NCI-H2029 treated with DMSO at 0.1 percent for 48 hours (cell line): ENCODE measurements at places on chromosomes 1 and 21.

DNA sequence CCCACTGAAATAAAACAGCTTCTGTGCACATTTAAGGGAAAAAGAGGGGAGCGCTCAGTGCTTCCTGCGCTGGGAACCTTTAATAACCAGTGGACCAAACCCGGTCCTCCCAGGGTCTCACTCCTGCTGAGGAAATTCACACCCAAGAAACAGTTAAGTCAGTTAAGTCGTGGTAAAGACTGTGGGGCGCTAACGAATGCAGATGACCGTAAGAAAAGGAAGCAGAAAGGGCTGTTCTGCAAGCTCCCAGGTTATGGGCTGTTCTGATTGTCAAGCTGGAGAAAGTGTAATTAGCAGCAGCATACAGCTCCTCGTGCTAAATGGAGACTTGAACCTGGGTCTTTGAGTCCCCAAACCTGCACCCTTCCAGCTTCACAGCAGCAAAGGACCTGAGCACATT, 536.6 kb downstream of the NPHP4 start:
- DNase-seq = no peak

GRCh38 chr1:230153641-230154296, 86.7 kb downstream of the GALNT2 start:
- DNase-seq = no peak

DNA sequence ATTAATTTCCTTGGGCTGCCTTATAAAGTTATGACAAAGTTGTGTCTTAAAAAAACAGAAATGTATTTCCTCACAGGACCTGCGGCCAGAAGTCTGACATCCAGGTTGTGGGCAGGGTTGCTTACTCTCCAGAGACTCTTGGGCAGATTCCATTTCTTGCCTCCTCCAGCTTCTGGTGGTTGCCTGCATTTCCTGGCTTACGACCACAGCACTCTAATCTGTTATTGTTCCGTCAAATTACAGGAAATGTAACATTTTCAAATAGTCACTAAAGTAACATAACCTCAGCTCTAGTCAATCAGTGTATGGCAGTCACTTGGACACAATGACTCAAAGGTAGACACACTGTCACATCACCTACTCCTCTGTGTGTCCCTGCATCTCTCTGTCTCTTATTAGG, 226.8 kb downstream of the DNAH14 start:
- DNase-seq = no peak

- no peak for DNase-seq
Observed at GRCh38 chr1:173016419-173016818, 34.3 kb downstream of the TNFSF18 start.

GRCh38 chr1:193083365-193084088, 21.7 kb downstream of the GLRX2 start:
- DNase-seq = no peak

GRCh38 chr1:196902344-196902743, 14.5 kb downstream of the CFHR4 start:
- DNase-seq = no peak

DNA sequence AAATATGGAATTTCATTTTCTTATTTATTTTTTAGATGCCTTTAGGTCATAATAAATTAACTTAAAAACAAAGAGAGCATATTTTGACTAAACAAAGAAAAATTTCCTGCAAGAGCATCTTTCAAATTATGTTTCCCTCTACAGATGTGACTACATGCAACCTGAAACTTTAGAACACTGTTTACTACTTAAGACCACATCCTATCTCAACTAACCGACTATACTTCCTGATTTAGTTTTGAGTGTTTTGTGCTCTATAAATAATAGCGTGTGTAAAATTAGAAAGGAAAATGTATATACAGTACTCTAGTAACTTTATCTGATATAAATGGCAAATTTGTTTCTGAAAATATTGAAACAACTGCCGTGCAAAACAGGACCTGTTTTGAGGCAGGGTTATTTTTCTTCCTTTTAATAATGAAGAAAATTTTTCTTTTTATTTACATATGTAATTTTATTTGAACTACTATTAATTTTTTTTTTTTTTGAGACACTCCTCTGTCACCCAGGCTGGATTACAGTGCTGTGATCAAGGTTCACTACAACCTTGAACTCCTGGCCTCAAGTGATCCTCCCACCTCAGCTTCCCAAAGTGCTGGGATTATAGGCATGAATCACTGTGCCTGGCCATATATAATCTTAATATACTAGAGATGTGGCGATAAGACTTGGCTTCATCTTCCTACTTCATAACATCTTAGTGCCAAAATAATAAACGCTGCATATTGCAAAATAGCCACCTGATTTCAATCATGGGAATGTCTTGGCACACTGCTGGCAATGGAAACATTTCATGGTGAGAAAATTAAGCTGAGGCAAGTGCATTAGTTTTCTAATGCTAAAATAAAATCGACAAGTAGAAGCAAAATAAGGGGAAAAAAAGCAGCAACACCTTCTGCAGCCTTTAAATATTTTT, 12.3 kb downstream of the ZRANB2 start:
- no peak for DNase-seq

- DNase-seq = no peak
Observed at GRCh38 chr1:201807958-201808632, 20.9 kb upstream of the IPO9 start.

- DNase-seq = peak; percentile 1
Observed at GRCh38 chr1:176374967-176375569, 87.9 kb upstream of the PAPPA2 start.

DNA sequence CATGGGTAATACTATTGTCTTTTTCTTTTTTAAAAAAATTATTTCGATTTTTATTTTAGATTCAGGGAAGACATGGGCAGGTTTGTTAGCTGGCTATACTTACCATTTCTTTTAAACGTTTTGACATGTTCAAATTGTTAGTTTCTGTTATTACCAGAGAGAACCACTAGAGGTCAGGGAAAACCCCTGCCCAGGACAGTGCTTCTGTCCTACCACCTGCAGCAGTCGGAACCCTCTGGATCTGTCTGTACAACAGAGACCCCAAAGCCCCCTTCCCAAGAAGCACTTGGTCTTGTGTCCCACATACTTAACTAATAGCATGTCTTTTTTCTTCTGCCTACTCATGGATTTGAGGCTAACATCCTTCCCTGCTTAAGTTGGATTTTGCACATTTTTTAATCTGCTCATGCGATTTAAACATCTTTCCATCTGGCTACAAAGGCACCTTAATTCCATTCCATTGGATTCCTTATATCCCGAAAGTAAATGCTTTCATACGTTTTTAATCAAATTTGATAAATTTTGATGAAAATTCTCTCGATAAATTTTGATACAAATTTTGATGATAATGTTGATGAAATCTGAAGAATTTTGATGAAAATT, 10.0 kb upstream of the C1orf115 start:
- DNase-seq = peak; percentile 15

DNA sequence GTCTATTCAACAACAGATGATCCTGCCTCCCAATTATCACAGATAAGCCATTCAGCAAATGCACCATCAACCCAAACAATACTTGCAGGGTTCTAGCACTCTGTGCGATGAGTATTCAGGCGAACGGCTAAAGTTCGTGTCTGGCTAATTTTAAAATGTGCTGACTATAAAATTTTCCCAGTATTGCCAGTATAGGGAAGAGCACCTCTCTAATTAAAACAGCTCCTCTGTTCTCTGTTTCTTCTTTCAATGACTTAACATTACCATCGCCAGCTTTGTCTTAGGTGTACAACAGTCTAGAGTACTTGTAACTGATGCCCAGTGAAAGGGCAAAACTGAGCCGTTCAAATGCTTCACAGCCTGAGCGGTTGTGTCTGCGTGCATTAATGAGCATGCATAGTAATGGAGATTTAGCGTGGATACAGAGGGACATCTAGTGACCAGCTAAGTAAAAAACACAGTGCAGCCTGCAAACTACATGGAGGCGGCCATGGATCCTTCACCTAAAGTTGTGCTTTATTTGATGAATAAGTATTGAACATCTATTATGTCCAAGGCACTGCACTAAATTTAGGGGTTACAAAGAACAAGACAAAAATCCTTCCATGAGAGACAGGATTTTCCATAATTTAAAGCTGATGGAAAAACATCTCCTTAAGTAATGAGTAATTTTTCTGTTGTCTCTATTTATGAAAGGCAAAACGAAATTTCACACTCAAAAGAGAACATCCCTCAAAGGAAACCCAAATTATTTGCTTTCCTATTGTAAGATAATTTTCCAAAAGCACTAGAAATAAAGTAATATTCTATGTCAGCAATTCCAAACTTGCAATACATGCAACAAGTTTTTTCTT, 120.0 kb downstream of the SETD4 start:
- DNase-seq = peak; percentile 66

DNA sequence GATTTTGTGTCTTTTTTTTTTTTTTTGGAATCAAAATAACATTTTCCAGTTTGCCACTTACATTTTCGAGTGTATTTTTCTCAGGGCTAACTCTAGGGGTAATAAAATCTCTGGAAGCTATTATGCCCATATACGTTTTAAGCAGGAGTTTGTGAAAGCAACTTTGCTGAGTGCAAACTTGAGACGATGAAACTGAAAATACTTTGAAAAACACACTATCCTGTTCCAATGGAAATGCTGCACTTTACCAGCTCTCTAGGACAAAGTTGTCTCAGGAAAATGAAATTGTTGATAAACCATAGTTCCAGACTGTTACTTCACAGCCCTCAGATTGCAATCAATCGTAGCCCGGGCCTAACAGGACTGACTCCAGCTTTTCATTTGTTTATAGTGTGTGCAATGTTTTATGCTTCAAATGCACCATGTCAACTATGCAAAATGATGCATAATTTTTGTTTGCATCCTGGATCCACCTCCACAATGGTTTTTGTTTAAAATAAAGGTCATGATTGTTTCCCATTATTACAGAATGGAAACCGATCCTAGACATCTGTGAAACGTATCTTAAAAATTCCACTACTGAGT, 220.6 kb upstream of the PKN2 start:
- no peak for DNase-seq

GRCh38 chr1:88801575-88802208, 89.7 kb downstream of the GTF2B start:
- DNase-seq = no peak

DNA sequence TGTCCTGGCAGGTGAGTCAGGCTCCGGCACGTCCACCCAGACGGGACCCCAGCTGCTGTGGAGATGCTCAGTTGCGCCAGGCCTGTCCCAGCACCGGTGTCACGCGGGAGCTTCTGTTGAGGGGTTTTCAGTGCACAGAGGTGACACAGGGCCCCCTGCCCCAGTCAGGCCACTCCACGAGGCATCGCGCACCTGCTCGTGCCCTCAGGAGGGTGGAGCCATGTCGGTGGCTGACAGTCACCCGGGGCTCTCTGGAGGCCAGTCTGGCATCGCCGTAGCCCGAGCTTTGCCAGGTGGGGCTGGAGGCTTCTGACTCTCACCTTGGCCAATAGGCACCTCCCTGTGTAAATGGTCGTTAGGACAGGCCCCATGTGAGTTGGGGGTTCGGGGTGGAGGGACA, 11.1 kb downstream of the TMEM240 start:
- no peak for DNase-seq

DNA sequence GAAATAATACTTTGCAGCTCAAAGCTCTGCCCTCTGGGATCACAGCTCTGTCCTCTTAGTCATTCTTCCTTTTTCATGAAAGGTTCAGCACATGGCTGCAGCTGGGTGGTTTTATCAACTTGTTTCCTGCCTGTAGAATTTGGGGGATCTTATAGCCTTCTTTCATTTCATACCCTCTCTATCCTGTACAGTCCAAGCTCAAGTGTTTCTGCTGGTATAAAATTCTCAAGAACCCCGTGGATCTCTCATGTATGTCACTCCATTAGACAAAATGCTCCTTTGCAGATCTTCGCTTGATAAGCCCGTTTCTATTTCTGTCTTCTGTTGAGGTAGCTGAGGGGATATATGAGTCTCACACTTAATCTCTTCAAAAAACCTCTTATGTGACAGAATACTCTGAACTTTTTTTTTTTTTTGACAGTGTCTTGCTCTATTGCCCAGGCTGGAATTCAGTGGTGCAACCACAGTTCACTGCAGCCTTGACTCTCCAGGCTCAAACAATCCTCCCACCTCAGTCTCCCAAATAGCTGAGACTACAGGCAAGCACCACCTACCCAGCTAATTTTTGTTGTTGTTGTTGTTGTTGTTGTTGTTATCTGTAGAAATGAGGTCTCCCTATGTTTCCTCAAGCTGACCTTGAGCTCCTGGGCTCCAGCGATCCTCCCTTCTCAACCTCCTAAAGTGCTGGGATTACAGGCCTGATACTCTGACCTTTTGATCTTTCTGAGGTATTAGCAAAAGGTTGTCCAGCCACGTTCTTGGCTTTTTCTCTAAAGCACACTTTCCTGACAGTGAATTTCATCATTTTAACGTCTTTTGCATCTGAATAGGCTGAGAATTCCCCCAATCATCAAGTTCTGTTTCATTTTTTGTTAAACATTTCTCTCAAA, 24.6 kb upstream of the COL9A2 start:
- DNase-seq = no peak

GRCh38 chr1:214550013-214550856, 1.2 kb downstream of the PTPN14 start:
- DNase-seq = no peak

DNA sequence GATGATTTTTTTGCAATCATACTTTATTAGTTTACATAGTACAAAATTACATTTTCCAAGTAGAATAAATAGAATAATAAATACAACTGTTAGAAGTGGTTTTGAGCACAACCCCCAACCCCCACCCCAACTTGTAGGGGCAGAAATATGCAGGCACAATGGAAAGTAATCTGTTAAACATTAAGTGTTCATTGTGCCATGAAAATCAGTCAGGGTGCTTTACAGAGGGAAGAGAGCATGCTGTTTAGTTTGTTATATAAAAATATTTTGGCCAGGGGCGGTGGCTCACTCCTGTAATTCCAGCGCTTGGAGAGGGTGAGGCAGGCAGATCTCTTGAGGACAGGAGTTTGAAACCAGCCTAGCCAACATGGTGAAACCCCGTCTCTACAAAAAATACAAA, 2.6 kb downstream of the OR10T2 start:
- no peak for DNase-seq

DNA sequence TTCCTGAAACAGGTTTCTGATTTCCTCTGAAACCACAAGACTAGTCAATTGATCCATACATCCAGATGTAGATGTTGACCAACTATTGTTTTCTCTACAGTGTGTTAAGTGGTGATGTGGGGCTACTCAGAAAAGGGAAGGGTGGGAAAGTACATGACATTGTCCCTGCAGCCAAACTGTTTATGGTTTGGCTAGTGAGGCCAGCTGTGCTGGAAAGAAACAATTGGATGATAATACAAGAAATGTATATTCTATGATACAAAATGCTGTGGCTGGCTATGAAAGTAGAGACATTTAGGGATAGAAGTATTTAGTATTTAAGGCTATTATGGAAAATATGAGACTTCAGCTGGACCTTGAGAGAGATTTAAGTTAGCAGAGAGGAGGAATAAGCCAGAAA, 244.5 kb downstream of the ADGRL2 start:
- DNase-seq = no peak

GRCh38 chr1:46643368-46643775, 24.8 kb downstream of the ATPAF1 start:
- peak; percentile 96 for DNase-seq
